ENCODE measurements at places on chromosomes 7 and 10. TPM values are rescaled to one million over a fixed set of nuclear protein-coding genes. Genes with fewer than 3 reads are reported as not detected.
A peak's percentile ranks its signal among the peaks of the same experiment; 100 is the strongest.

- DNase-seq: no peak
These were observed 368.5 kb upstream of the HPS1 start for GRCh38 chr10:98815039-98815885.

DNA sequence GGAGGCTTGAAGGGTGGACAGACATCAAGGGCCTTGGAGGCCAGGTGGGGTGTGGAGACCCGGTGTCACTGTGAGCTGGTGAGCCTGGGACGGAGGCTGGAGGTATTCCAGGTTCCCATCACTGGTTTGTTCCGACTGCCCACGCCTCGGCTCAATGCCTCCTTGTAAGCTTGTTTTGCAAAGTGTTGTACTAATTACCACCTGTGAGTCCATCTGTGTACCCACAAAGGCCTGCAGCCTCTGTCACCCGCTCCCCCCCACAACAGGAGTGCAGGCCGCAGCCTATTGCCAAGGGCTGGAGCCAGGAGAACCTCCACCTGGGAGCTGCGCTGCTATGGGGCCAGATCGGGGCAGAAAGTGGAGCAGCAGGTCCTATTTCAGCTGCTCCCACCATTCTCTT is 521.8 kb upstream of the DPP6 start:
- no peak for DNase-seq

DNA sequence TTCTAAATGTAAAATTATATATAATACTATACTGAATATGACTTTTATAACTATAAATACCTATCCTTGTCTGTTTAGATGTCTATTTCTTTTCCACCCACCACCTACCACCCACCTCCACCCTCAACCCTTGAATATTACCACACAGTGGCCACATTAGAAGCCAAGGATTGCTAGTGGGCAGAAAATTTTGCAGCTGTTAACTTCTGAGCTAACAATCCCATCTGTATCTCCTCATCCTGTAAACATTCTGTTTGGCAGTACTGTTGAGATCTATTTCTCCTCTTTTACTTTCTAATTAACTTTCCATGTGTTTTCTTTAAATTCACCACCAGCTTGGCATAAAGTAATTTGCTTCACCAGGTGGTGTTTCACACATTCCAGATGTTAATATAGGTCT is 281.1 kb upstream of the BMPER start:
- no peak for DNase-seq

DNA sequence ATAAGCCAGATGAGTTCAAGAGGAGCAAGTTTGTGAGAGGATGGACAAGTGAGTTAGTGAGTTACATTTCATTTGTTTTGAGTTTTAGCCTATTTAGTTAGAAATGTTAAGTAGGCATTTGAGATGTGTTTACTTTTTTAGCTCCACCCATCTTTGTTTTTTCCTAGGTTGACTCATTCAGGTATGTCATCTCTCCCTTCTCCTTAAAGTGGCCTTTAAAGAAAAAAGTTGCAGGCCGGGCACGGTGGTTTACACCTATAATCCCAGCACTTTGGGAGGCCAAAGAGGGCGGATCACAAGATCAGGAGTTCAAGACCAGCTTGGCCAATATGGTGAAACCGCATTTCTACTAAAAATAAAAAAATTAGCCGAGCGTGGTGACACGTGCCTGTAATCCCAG is 71.2 kb downstream of the BMPR1A start:
- peak; percentile 27 for DNase-seq

DNA sequence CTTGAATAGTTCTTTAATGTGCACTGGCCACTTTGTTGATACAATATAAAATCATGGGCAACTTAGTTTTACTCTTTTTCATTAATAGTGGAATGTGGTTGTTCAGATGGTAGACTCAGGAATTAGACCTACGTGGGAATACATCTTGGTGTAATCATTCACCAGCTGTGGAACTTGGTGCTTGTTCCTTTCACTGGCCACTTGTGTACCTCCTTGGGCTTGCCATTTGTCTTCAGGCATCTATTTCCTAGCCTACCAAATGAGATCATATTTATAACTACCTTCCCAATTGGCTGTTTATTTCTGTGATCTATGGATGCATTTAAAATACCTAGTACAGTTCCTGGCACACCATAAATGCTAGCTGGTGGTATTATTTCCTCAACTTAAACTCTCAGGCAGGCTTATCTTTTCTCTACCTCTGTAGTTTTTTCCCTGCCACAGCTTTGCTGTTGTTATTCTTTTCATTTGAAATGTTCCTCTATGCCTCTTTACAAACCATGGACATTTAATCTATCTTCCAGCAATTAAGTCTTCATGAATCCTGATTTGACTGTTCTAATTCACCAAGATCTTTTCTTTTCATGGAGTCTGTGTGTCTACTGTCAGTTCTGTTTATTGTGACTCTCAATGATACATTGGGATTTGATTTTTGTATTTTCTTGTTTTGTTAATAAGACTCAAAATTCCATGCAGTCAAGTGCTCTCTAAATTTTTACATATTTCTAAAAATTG is 113.0 kb downstream of the ADAM22 start:
- no peak for DNase-seq

DNA sequence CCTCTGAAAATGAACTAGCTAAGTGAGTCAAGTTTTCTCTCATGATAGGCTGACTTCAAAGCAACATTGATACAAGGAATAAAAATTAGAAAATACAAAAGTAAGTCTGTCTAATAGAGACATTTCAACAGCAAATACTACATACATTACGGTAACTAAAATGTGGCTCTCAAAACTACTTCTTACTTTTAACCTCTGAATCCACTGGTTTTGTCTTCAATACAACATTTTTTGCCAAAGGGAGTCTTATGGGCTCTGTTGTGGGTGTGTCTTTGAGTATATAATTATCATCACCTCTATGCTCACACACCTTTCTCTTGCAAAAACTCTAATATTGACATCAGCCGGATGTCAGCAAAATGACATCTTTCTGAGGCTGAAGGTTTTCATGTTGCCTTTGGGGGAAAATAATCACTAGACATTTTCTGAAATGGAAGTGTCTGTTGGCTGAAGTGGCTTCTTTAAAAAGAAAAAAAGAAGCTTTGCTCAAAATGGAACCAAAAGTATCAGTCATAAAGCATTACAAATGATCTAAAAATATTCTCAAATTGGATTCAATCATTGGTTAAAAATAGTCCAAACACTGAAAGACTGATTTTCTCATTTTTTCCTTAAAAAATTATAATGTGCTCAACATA is 41.8 kb upstream of the FAM133B start:
- no peak for DNase-seq

- DNase-seq: no peak
These were observed 17.0 kb upstream of the NUP42 start for GRCh38 chr7:23164846-23165245.

- no peak for DNase-seq
These were observed 72.3 kb downstream of the CREB5 start for GRCh38 chr7:28484606-28484935.

- DNase-seq: no peak
These were observed 60.1 kb upstream of the CARD11 start for GRCh38 chr7:3103614-3104398.

GRCh38 chr10:63744060-63744941 is 223.1 kb downstream of the REEP3 start:
- DNase-seq: no peak

GRCh38 chr7:123752534-123752933 is 3.7 kb upstream of the WASL start:
- DNase-seq: no peak

DNA sequence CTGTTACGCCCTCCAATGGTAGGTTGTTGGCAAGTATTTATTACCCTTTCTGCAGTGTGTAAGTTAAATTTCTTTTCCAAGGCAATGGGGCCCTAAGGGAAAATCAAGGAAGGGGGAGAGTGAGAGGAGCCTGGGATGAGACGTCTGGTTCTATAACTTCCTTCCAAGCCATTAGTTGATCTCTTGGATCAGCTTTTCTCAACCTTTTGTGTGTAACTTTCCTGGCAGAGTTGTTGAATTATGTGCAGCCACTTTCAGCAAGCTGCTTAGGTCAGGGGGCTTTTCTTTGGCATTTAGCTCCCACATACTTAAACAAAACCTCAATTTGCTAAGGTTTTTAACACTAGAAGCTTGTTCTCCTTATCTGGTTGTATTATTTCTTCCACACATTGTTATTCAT is 127.1 kb downstream of the NXPH1 start:
- DNase-seq: no peak

- DNase-seq: peak; percentile 11
These were observed 10.5 kb downstream of the ST8SIA6 start for GRCh38 chr10:17443707-17444387.

- no peak for DNase-seq
These were observed 13.0 kb downstream of the EN2 start for GRCh38 chr7:155470686-155471638.

GRCh38 chr10:1216574-1217236 is 160.5 kb downstream of the WDR37 start:
- DNase-seq: no peak

- DNase-seq: no peak
These were observed 8.7 kb upstream of the ARHGAP12 start for GRCh38 chr10:31937371-31937770.

DNA sequence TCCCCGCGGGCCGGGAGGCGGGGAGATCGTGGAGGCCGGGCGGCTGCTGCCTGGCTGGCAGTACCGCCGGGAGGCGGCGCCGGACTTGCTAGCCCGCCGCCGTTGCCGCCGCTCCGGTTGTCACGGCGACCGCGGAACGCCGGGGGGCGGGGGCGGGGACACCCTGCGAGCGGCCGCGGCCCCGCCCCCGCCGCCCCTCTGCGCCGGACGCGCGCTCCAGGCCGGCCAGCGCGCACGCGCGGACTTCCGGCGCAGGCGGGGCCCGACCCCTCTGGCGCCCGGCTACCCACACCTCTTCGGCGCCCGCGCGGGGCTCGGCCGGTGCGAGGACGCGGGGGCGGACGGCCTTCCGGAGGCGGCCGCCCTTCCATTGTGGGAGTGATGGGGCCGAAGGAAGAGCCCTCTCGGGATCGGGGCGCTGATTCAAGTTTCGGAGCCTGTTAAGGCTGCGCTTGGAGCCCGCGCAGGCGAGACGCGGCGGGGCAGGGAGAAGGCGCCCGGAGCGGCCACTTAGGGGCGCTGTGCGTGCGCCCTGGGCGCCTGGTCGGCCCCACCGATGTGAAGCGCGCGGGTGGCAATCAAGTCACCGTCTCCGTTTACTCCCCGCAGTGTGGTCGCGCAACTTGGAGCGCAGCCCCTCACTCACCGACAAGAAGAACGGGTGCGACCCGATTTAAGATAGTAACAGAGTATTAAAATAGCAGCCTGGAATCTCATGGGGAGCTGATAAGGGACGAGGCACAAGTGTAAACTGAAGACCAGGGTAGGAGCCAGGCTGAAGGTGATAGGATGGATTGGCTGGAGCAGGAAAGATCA is 449 bp upstream of the DPY19L1 start:
- DNase-seq: peak; percentile 91

GRCh38 chr7:128708824-128709223 is 30.3 kb upstream of the CALU start:
- DNase-seq: no peak

GRCh38 chr10:49619613-49620012 is 5.8 kb downstream of the CHAT start:
- DNase-seq: no peak

GRCh38 chr10:8614054-8614565 is 559.6 kb downstream of the GATA3 start:
- peak; percentile 31 for DNase-seq

DNA sequence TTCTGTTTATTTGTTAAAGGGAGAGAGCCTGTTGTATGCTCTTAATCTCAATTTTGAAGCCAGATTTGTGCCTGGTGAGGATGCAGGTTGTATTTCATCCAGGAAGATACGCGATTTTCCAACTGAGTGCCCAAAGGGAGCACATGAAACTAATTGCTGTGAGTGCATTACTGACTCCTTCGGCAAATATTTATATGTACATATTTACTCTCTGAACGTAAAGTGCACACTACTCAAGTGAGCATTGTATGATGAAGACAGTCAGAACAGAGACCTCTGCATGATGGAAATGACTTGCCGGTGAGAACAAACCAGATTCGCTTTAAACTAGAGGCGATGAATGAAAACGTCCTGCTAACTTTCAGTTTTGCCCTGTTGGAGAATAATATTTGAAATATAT is 130.1 kb downstream of the MALRD1 start:
- no peak for DNase-seq

GRCh38 chr7:94177441-94177840 is 173.3 kb upstream of the BET1 start:
- no peak for DNase-seq

DNA sequence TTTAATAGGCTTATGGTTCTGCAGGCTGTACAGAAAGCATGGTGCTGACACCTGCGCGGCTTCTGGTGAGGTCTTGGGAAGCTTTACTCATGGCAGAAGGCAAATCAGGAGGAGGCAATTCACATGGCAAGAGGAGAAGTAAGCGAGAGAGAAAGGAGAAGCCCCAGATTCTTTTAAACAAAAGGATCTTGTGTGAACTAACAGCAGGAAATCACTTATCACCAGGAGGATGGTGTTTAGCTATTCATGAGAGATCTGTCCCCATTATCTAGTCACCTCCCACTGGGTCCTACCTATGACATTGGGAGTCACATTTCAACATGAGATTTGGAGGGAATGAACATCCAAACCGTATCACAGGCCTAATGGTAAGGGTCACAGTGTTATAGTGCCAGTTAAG is 678.0 kb upstream of the KCND2 start:
- DNase-seq: no peak

DNA sequence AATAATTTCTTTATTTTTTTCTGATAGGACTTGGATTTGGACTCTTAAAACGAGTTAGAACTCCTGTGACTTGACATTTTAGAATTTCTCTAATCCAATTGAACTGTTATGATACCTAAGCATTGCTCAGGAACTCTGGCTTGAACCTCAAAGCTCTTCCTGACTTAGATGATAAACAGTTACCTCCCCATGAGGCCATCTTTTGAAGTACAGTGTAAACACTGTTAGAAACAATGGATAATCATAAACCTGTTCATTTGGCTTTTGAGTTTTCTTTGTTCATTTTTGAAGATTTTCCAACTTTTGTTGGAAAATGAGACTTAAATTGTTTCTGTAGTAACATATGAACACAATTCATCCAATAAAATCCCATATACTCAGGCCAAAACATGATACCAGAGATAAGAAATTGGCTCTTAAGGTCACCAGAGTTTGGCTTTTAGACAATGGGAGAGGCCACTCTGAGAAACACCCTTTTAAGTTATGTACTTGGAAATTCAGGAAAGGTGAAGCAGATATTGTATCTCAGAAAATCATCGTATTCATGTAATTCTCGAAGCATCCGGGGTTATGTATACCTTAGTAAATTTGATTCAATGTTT is 59.6 kb downstream of the RUNDC3B start:
- no peak for DNase-seq

CLDN4 gene
- 1.1 TPM for total RNA-seq

AP1S1 gene
- 106 TPM for total RNA-seq

C7orf33 gene
- total RNA-seq: not detected

ZC3HAV1L gene
- total RNA-seq: 0.96 TPM

GOLGA7B gene
- not detected for total RNA-seq

IGFBP1 gene
- total RNA-seq: not detected

POM121 gene
- 5.7 TPM for total RNA-seq

LIPK gene
- not detected for total RNA-seq

NPS gene
- total RNA-seq: not detected

LRIT1 gene
- not detected for total RNA-seq

RNLS gene
- total RNA-seq: 22.5 TPM

Measured in M059J (cell line).